Hematopoietic multipotent progenitor cell treated with erythropoietin and hydrocortisone succinate and interleukin-3 and kit ligand, for 8 days (in vitro differentiated cells): ENCODE measurements at places on chromosomes 2 and 18.

- no peak for DNase-seq
These were observed 155.4 kb downstream of the FAM210A start for GRCh38 chr18:13570856-13571495.

DNA sequence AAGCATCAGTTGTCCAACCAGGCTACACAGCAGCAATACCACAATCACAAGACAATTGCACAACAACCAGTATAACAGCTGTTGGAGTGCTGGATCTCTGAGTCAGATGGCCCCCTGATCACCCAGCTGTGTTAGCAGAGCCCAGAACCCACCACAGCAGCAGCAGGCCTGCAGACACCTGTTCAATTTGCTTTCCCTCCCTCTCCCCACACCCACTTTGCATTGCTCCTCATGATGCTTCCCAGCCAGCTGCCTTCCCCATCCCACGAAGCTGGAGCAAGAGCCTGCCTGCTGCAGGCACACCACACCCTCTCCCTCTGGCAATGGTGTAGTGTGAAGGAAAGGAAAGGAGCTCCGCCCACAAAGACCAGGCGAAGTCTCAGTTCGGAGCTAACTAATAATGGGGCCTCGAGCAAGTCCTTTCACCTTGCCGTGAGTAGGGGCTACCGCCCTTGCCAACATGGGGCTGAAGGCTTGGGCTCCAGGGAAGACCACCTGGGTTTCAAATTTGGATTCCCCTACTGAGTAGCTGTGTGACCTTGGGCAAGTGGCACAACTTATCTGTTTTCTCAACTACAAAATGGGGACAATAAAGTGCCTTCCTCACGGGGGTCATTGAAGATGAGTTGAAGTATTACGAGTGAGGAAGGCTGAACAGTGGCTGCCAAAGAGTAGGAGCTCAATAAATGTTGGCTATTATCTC is 19.4 kb upstream of the ZBTB7C start:
- DNase-seq, result no peak

DNA sequence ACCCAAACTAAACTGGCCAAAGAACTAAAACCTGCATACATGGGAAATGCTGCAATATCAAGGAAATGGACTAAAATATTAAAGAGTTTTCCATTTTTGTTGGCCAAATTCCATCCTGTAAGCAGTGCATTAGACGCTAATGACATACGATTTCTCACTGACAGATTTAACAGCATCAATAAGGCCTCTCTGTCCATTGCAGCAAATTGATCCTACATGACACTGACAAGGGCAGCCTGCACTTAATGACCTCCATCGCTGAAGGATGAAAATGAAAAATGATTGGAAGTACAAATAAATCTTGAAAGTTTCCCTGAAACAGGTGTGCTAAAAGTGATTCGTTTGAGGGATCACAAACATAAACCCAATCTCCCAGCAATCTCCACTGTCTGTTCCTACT is 317.6 kb upstream of the KLHL14 start:
- DNase-seq, result no peak

DNA sequence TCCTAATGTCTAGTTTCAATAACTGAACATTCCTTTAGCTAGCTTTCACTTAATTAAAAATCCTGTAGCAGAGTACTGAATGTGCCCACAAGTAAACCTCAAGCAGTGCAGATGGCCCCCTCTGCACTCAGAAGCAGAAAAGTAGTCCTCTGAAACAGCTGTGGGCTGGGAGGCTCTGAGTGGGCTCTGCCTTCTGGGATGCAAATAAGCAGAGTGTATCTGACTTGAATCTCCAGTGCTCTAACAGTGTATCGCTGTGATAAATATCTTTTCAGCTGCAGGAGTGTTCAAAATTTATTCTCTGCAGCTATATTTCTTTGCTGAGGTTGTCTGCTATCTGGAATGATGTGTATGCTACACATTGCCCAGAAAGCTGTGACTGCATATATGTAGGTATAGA is 44.8 kb upstream of the SYT4 start:
- DNase-seq, result no peak

GRCh38 chr18:7575465-7576028 is 8.4 kb downstream of the PTPRM start:
- no peak for DNase-seq

DNA sequence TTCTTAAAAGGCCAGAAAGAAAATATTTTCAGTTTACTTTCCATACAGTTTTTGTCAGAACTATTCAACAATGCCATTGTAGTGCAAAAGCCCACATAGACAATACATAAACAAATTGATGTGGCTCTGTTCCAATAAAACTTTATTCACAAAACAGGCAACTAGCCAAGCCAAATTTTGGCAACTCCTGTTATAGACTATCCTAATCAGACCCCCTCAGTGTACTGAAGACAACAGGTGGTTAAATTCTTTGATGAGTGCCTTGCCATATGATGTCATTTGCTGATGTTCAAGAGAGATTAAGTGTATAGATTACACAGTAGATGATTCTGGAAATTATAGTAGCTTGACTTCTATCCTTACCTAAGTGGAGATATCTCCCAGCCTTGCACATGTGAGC is 83.4 kb downstream of the FANCL start:
- DNase-seq, result peak; percentile 36

GRCh38 chr18:78713069-78713468 is 266.5 kb upstream of the SALL3 start:
- peak; percentile 1 for DNase-seq

DNA sequence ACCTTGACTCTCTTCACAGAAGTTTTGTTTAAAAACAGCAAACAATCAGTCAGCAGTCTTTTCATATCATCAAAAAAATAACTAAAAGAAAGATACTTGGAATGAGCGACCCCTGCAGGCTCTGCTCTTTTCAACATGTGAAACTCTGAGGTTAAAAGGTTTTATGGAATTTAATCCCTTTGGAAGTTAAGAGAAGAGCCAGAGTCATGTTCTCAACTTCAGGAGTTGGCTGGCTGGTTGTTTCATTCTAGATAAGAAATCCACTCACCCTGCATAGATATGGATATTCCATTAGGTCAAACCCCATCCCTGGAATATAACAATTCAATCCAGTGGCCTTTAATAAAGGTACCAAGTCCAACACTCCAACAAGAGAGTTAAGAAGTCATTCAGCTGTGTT is 115.6 kb upstream of the RMDN2 start:
- DNase-seq, result no peak

DNA sequence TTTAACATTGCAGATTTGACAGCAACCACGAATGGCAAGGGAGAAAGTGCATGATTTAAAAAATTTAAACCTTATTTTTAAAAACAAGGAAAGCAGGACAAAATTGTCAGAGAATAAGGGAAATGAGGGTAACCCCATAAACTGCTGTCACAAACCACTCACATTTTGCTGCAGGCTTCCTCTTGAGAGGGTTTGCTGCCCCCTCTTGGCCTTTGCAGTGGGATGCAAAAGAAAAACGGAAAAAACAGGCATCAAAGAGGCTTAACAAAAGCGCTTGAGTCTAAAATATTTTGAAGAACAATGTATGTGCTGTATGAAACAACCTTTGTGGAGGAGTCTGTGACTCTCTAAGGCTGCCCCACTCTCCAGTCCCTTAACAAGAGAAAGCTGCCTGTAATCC is 91.6 kb downstream of the TMX3 start:
- peak; percentile 48 for DNase-seq

- peak; percentile 54 for DNase-seq
These were observed 127.6 kb upstream of the SPOPL start for GRCh38 chr2:138373993-138374408.

DNA sequence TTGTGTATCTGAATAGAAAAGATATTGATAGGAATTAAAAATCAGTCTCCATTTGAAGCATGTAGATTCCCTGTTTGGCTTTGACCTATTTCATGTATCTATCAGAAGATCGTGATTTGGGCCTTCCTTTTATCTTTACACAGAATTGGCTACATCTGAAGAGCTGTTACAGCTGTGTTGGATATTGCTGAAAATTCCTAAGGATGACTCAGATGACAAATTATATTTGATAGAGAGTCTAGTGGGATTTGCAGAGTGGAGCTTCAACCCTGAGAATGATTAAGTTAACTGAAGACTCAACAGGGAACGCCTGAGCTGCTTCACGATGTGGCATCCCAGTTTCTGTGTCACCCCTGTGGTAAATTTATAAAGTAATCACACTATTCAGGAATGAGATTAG is 4.9 kb upstream of the COL3A1 start:
- DNase-seq, result no peak

- DNase-seq, result peak; percentile 61
These were observed 5.0 kb downstream of the FKBP7 start for GRCh38 chr2:178473373-178473772.

DNA sequence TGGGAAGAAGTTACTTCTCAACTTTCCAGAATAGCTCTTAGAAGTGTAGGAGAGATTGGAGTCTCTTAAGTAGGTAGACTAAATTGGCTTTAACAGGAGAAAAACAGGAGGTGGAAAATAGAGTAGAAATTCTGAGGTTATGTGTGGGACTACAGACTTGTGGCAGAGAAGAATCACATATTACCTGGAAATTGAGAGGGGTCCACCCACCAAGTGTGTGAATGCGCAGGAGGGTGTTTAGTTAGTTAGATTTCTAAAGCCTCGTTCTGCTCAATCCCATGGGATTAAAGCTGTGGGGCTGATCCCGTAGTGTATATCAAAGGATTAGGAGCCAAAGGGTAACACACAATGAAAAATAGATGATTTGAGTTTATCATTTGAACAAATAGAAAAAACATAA is 319.1 kb downstream of the TRIB2 start:
- no peak for DNase-seq

- no peak for DNase-seq
These were observed 59.4 kb downstream of the RHOB start for GRCh38 chr2:20506201-20506685.

DNA sequence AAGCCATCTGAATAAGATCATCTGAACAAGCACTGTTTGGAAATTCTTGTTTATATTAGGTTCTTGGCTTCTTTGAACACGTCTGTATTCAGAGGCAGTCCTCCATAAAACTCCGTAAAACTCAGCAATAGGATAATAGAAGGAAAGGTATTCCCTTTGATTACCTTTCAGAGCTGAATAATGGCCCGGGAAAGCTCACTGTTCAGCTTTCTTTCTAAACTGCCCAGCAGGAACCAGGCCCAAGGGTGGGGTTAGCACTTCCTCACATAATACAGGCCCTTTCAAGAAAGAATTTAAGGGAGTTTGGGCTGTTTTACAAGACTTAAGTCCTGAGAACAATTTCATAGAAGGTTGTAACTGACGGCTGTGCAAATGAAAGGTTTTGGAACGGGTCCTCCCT is 72.2 kb upstream of the PHLPP1 start:
- no peak for DNase-seq

- DNase-seq, result no peak
These were observed 115.9 kb upstream of the TWIST2 start for GRCh38 chr2:238731961-238732360.

DNA sequence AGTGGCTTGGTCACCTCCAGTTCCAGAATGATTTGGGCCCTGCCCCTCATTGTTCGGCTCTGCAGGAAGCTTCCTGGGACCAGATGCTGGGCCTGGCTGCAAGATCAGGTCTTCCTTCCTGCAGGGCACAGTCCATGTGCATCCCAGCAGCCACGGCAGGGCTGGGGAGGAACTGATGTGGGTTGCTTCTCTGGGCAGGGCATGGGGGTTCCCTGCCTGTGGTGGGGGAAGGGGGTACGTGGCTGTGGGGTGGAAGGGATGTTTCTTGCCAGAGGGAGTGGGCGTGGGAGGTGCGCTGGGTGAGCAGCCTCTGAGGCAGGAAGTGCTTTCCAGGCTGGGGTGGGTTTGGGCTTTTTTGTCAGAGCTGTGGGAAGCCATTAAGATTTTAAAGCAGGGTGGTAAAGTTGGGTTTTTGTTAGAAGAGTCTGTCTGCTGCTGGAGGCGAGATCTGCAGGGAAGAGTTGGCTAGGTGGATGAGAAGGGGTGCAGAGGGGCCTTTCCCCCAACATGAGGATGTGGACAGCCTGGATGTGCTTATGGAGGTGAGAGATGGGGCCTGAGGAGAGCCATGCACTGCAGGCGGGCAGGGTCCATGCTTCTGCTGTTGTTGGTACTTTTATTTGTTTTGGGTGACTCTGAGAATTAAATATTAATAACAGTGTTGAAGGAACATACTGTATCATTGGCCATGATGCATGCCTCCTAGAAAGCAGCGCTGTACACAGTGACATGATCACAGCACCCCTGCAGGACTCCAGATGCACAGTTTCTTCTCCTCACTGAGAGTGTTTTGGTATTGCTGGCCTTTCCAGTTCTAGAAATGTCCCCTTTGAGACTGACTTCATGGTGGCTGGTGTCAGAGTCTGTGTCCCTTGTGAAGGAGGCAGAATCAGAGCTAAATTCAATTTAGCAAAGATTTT is 45.3 kb downstream of the DGKD start:
- DNase-seq, result no peak

GRCh38 chr2:16507655-16508489 is 157.8 kb downstream of the CYRIA start:
- peak; percentile 41 for DNase-seq

- no peak for DNase-seq
These were observed 255.4 kb downstream of the EXOC6B start for GRCh38 chr2:72570413-72570812.

- DNase-seq, result peak; percentile 45
These were observed 4.6 kb downstream of the WIPF1 start for GRCh38 chr2:174593041-174593440.

DNA sequence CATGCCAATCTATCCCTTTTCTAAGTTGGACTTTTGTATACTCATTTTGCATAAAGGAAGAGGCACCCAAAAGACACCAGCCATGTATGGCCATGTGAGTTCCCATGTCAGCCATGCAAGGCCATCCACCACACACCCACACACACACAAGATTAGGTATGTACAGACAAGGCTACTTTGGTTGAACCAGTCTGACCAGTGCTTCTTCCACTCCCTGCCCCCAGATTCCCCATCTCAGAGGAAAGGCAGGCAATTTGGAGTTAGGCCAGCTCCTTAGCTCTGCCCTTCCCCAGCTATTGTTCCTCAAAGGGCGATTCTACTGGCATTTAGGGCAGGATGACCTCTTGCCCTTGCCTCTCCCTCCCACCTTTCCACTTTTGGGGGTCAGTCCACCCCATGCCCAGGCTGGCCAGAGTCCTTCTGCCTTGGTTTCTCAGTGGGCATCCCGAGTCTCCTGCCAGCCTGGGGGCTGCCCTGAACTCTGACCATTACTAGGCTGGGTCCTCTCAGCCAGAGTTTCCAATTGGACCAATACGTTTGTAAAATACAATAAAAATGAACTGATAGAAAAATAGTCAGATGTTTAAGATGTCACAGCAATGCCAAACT is 101.1 kb downstream of the ZBTB7C start:
- no peak for DNase-seq

GRCh38 chr2:190910341-190911136 is 29.9 kb downstream of the GLS start:
- DNase-seq, result no peak

GRCh38 chr2:171095014-171095582 is 65.6 kb downstream of the TLK1 start:
- no peak for DNase-seq
